T-helper 2 cell (primary cell): ENCODE measurements at places on chromosomes 3 and 15.

DNA sequence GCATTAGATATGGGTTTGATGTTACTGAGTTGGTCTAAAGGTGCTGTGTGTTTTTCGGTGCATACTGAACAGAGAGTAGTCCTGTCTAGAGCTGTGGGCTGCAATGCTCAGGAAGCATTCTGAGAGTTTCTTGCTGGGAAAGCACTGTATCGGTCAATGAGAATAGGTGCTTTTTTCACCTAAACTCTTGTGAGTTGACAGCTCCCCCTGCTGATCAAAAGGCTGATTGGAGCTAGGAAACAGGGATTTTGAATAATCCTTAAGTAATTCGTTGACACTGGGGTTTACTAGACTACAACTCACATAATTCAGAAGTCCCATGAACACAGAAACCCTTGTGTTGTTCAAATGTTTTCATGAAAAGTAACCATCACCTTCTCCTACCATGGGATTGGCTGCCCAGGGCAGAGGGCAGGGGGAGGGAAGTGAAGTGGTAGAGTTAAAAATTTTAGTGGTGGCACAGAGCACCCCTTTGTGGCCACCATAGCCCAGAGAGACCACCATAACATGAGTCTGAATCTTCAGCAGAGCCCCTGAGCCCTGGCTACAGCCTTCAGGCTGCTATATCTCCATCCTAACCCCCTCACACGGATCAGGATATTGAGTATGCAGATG, 13.0 kb upstream of the MANF start:
- no peak for DNase-seq

- DNase-seq: no peak
These were observed 240.4 kb upstream of the MRPL3 start for GRCh38 chr3:131743126-131743525.

DNA sequence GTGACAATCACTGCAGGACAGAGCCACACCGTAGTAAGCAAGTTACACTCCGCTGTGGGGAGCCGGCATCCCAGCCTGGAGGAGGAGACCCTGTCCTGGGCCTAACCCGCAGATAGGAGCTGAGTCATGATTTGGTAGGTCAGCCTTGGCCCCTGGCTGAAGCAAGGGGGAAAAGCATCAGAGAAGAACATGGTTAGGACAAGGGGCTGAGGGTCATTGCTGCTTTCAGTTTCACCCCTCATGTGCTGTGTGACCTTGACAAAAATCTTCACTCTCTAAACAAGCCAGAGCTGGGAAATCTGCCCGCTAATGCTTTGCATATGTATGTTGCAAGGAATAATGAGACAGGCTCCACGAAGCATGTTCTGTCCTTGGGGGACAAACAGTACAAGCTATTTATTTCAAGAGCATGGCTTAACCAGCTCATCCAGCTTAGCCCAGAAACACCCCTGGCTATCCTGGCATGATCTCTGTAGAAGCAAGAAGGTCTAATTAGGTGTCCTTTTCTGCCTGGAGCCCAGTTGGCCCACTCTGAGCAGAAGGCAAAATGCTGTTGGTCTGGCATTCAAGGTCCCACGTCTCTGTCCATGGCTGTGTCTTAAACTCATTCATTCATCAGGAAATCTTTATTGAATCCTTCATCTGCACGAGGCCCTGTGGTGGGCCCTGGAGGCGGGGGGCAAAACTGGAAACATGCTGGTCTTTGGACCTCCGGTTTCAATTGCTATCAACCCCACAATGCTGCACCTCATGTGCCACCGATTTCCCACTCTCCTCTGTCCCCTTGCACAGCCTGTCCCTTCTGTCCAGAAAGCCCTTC, 221.3 kb upstream of the LYSMD4 start:
- DNase-seq: no peak

DNA sequence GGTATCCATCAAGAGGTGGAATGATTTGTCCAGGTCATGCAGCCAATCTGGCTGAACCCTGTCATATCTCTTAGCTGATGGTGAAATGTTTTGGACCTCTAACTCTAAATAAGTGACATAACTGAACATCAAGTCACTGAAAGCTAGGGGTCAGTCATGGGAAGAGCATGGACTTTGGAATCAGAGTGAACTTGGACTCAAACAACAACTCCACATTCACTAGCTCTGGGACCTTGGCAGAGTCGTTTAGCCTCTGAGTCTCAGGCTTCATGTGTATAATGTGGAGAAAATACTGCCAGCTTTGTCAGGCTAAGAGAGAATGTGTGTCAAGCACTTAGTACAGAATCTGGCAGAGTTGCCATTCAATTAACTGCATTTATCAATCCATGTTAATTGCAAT, 557.8 kb upstream of the CFAP20DC start:
- no peak for DNase-seq

DNA sequence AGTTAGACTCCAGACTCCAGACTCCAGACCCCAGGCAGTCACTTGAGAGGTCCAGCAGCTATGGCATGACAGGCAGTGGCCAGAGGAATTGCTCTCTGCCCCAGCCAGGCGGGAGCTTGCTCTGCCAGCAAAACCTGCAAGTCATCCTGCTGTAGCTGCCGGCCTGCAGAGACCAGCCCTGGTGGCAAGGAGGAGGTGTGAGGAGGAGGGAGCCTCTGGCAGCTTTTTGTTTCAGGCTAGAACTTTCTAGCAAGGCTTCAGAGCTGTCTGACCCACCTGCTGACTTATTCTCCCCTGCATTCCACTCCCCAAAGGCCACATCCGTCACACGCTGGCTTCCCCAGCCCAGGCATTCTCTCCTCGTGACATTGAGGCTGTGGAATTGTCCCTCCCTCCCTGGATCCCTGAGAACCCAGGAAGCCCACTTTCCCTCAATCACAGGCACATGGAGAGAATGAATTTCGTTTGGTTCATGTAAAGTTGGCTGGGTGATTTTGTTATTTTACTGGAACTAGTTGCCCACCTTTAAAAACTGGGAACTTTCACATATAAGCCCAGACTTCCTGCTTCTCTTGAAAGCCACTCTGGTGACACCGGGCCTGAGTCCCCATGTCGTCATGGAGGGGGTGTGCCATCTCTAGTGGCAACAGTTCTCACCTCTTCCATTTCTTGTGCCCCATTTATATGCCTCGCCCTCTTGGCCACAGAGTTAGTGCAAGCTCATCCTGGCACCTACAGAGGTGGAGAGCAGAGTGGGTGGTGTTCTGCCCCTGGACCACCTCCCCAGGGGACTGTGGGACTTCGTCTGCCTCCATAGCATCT, 82.7 kb downstream of the ABHD5 start:
- DNase-seq: peak; percentile 39

GRCh38 chr15:48360841-48361240, 29.6 kb downstream of the DUT start:
- DNase-seq: no peak

- no peak for DNase-seq
These were observed 40.9 kb upstream of the PCSK6 start for GRCh38 chr15:101530224-101530958.

DNA sequence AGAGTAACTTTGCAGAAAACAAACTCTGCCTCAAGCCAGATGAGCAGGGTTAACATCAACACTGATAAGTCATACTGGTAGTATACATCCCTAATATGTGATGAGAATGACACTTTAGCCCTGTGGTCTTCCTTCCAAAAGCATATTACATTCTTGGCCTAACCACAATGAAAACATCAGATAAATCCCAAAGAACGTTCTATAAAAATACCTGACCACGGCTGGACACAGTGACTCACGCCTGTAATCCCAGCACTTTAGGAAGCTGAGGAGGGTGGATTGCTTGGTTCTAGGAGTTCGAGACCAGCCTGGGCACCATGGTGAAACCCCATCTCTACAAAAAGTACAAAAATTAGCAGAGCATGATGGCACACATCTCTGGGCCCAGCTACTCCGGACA, 4.7 kb downstream of the TMCC1 start:
- no peak for DNase-seq

DNA sequence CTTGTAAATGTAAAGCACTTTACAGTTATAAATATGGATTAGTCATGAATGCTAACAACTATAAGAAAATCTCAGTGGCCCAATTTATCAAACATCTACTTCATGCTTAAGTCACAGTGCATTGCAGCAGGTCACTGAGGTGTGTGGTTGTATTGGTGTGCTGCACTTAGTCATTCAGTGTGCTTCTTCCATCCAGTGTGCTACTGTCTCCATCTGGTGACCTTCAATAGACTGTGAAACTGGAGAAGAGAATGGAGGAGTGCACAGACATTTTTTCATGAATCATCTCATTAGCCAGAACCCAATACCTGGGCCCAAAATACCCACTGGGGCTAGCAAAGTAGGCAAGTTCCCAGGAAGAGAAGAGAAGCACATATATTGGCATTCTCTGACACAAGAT, 199.6 kb downstream of the SHOX2 start:
- no peak for DNase-seq

GRCh38 chr15:52292780-52293392, 2.7 kb downstream of the MYO5C start:
- no peak for DNase-seq

- DNase-seq: peak; percentile 26
These were observed 85.0 kb downstream of the FAM81A start for GRCh38 chr15:59522988-59523461.

DNA sequence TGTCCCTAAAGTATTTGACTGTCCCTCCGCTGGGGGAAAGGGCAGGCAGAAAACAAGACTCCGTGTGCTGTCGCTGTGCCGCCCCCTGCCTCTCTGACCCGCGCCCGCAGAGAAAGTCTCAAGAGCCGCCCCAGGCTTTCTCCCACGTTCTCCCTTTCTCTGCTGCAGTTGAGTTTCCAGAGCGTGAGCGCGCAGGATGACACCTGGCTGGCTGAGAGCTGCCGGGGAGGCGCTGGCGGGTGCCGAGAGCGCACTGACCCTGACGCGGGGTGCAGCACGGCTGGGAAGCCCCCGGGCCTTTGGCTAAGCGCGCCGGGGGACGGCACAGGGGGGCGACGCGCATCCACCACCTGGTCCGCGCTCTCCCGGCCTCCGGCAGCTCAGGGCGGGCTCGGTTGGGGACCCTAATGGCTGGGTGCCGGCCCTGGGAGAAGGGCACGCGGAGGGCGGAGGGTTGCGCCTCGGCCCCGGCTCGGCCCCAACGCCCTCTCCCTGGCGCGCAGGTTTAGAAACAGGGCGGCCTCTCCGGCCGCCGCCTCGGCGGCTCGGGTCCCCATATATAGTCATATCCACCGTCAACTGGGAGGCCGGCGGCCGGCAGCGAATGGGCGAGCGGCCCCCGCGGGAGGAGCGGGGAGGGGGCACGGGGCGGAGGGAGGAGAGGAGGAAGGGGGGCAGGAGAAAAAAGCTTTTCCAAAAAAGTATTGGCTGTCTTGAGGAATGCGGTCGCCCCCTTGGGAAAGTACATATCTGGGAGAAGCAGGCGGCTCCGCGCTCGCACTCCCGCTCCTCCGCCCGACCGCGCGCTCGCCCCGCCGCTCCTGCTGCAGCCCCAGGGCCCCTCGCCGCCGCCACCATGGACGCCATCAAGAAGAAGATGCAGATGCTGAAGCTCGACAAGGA, at the start of gene TPM1:
Gene TPM1, plus strand, starts transcription at position 774 of the 903 bp plus-strand sequence. Its CDS starts 83 bp downstream, at position 857.
- no peak for DNase-seq

- no peak for DNase-seq
These were observed 418.2 kb downstream of the EPHA3 start for GRCh38 chr3:89525609-89526008.

- DNase-seq: no peak
These were observed 125.2 kb downstream of the OCA2 start for GRCh38 chr15:27973886-27974285.
